ENCODE measurements at places on chromosomes 7 and 10.

- DNase-seq = no peak
These were observed 123.1 kb upstream of the IMMP2L start for GRCh38 chr7:111685349-111685748.

GRCh38 chr10:97647556-97647955 is 7.1 kb downstream of the PI4K2A start:
- DNase-seq = peak; percentile 36

DNA sequence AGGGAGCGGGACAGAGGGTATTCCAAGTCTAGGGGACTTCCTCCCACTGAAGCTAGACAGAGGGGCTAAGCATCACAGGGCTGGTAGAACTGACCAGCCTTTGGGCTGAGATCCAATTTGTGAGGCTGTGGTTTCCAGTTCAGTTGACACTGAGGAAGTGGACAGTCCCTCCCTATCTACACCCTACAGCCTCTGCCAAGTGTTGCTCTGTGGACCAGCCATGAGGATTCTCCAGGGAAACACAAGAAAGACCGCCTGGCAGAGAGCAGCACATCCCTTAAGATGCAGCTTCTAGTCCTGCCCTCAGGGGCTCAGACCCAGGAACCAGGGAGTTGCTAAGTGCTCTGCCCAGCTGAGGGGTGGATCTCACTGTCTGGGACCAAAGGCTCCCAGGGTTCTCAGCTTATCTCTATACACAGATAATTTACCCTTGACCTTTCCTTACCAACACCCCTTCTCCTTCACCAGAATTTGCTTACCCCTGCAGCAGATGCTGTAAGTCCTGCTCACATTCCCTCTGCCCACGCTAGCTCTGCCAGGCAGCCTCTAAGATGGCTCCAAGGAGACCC is 252.0 kb downstream of the SKIDA1 start:
- no peak for DNase-seq

DNA sequence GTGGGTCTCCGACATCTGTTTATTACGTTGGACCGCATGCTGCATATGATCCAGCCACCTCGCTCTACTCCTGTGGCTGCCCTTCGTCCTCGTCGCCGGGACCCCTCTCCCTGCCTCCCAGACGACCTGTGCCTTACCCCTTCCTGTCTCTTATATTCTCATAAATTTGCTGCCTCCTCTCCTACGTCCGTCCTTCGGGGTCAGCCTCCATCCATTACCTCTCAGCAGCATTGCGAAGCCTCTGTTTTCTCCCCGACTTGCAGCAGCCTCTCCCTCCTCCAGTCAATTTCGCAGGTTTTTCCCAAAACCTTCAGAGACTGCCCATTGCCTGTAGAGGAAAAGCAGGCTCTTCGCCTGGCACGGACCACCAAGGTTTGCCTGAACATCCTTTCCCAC is 39.4 kb upstream of the LEP start:
- no peak for DNase-seq

GRCh38 chr10:91907033-91907594 is 2.2 kb downstream of the FGFBP3 start:
- DNase-seq = no peak

- no peak for DNase-seq
These were observed 283.5 kb downstream of the THSD7A start for GRCh38 chr7:11548532-11548931.

GRCh38 chr10:126917975-126918908 is 13.0 kb downstream of the DOCK1 start:
- no peak for DNase-seq

DNA sequence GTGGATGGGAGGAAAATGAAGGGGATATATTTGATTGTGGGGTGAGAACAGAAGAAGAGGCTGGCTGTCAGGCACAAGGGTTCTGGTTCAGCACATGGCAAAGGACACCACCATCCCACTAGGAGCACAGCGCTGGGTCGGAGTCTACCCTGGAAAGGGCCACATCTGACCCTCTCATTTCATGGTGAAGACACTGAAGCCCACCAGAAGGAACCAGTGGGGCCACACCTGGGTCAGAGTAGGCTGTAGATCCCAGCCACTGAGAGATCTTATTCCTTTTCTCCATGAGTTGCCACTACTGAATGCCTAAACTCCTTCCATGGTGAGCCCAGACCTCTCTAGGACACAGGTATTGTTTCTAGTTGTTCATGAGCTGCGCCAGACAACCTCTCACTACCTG is 25.8 kb downstream of the SFTPD start:
- no peak for DNase-seq

GRCh38 chr10:108689891-108690290 is 1233.4 kb downstream of the XPNPEP1 start:
- no peak for DNase-seq

DNA sequence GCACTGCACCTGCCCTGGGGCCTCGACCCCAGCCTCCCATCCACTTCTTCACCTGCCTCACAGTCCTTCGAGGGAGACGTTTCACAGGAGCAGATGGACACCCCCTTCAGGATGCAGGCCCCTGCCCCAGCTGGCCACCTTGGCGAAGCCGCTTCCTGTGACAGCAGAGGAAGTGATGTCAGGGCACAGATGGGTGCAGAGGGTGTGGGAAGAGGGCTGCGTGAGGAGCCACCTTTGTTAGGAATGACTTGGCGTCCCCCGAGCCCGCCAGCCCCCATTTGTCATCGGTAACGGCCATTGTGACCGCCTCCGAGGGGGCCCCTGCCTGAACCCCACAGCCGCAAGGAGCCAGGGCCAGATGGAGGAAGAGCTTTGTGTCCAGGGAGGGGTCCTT is 47.4 kb upstream of the SLC29A3 start:
- no peak for DNase-seq

GRCh38 chr7:49243521-49243920 is 319.2 kb downstream of the CDC14C start:
- no peak for DNase-seq

- DNase-seq = no peak
These were observed 53.3 kb downstream of the ZNF680 start for GRCh38 chr7:64509583-64509982.

DNA sequence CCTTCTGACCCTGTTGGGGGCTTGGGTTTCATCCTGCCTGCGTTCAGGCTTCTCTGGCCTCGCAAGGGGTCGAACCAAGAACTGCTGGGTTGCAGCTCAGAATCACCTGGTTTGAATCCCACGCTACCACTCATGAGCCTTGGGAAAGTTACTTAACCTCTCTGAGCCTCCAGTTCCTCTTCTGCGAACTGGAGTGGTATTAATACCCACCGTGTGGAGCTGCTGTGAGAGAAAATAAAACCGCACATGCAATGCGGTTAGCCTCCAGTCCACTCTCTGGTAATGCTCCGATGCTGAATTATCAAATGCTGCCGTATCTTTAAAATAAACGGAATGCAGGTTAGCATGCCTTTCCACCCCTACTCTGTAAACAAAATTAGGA is 171.9 kb downstream of the ARHGAP12 start:
- DNase-seq = no peak

DNA sequence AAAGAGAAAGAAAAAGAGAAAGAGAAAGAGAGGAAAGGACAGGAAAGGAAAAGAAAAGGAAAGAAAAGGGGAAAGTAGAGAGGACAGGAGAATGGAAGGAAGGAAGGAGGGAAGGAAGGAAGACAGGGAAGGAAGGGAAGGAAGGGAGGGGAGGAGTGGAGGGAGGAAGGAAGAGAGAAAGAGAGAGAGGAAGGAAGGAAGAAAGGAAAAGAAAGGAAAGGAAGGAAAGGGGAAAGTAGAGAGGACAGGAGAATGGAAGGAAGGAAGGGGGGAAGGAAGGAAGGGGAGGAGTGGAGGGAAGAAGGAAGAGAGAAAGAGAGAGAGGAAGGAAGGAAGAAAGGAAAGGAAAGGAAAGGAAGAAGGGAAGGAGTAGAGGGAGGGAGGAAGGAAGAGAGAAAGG is 96.4 kb upstream of the APBB1IP start:
- no peak for DNase-seq

DNA sequence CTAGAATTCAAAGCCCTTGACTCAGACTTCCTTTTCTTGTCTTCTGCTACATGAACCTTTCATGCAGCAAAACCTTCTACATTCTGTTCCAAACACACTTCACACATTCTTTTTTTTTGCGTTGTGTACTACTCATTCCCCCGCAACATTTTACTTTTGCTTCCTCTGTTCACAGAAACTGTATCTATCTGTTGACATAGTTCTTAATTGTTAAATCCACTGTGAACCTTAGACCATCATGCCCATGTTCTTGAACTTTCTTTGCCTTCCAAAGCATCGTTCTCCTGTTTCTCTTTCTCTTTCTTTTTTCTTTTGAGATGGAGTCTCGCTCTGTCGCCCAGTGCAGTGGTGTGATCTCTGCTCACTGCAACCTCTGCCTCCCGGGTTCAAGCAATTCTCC is 14.2 kb downstream of the CCSER2 start:
- DNase-seq = no peak

- no peak for DNase-seq
These were observed 32.4 kb downstream of the NKX2-3 start for GRCh38 chr10:99565166-99565565.

- no peak for DNase-seq
These were observed 8.1 kb upstream of the ARHGAP22 start for GRCh38 chr10:48613016-48613415.

GRCh38 chr10:36333446-36333845 is 691.4 kb upstream of the FZD8 start:
- no peak for DNase-seq

DNA sequence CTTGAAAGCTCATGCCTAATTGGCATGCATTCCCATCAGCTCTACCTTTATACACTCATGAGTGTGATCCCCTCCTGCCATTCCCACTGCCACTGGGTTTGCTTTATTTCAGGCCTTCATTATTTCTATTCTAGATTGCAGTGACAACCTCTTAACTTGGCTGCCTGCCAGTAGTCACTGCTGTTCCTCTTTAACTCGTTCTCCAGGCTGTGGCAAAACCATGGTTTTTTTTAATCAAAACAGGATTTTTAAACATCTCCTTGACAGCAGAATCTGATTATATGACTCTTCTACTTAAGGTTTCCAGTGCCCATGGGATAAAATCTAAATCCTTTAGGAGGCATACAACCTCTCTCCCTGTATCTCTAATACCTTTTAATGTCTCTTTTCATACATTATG is 223.7 kb upstream of the PCDH15 start:
- no peak for DNase-seq

- DNase-seq = no peak
These were observed 21.1 kb upstream of the MEOX2 start for GRCh38 chr7:15707570-15707969.

DNA sequence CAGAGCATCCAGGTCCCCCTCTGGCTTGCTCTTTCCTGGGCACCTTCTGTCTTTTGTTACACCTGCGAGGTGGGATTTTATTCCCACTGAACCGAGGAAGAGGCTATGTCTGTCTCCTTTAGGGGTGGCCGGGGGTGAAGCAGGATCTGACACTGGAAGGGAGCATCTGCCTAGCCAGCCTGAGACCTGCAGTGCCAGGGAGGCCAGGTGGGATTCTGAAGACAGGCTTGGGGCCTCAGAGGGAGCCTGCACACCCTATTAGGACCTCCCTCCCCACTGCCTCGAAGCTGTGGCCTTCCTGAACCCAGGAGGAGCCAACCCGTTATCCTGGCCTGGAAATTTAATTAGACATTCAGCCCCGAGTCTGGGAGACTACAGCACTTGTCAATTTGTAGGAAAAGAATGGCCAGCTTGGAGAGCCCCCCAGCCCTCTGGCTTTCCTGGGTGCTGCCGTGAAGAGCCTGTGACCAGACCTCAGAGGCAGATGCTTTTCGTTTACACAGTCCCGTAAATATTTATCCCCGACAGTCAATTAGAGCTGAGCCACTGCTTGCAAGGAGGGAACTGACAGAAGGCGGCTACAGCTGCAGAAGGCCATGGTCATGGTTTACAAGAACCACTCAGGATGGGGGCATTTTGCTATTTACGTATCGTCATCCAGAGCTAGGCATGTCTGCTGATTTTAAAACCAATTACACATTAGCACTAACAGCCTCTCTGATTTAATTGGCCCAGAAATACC is 19.7 kb downstream of the CHAT start:
- DNase-seq = no peak

DNA sequence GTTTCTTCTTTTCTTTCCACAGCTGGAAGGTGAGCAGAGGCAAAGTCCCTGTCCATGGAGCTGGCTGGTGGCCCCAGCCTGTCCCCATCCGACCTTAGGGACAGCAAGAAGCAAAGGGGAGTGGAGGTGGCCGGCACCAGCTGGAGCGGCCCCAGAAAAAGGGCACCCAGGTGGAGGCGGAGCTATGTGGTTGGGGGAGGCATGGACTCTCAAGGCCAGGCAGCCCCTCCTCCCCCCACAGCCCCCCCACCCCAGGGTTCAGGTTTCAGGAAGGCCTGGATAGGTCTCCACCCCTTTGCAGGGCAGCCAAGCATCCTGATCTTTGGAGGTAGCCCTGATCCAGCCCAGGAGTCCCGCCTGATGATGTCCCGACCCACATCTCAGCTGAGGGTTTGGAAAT is at the start of gene SSC4D:
Gene SSC4D, minus strand, starts transcription at position 161 of the 400 bp plus-strand sequence. CDS start 5,258 bp downstream, outside the sequence.
- no peak for DNase-seq

- DNase-seq = no peak
These were observed 217.3 kb downstream of the ZEB1 start for GRCh38 chr10:31536302-31536701.

DNA sequence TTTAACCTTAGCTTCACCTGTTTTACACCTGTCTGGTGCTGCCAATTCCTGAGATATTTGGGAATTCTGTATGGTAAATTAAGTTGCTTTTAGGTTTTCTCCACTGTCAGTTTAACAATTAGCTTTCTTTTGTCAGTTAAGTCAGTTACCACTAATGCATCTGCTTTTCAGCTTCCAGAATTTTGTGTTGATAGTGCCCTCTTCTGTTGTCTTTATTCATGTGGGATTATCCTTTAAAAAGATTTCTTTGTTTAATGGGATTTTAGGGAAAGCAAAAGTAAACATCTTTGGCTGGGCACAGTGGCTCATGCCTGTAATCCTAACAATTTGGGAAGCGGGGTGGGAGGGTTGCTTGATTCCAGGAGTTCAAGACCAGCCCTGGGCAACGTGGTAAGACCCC is 8.1 kb downstream of the TFAM start:
- DNase-seq = no peak

GRCh38 chr7:96685353-96685752 is 24.3 kb downstream of the SEM1 start:
- no peak for DNase-seq

All from CD14-positive monocyte (primary cell).